ENCODE measurements at places on chromosomes 16 and 17.

DNA sequence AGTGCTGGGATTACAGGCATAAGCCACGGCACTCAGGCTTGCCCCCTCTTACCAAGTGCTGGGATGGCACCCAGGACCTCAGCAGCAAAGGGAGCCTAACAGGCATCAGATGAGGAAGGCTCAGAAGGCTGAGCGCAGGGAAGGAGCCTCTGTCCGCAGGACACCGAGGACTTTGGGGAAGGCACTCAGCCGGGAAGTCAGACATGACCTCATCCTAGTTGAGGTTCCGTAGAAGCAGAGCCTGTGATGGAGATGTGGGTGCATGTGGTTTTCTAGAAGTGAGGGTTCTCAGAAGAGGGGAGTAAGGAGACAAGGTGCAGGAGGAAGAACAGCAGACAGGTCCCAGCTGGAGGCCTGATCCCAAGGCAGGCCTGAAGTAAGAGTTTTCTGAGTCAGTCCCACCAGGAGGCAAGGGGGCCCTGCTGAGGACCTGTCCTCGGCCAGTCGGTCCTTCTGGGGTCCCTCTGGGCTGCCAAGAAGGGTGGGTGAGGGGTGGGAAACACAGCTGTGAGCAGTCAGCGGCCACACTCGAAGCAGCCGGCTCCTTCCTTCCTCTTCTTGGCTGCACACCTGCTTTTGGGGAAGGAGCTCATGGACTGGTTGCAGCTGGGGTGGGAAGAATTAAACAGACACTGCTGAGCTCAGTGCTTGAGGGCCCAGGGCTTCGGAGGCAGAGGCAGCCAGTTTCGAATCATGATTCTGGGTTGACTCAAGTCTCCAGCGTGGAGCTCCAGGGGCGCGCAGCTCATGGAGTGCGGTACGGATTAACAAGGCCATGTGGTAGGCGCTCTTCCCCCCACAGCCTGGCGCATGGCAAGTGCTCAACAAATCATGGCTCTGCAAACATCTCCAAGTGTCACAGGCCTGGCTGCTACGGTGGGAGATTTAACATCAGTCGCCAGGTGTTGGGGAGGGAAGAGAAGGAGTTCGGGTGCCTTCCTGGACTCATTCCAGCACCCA, 38.9 kb upstream of the SNN start:
- no peak for DNase-seq

- DNase-seq, result peak; percentile 33
Measured at GRCh38 chr17:77772461-77772897, 186.0 kb upstream of the TNRC6C start.

DNA sequence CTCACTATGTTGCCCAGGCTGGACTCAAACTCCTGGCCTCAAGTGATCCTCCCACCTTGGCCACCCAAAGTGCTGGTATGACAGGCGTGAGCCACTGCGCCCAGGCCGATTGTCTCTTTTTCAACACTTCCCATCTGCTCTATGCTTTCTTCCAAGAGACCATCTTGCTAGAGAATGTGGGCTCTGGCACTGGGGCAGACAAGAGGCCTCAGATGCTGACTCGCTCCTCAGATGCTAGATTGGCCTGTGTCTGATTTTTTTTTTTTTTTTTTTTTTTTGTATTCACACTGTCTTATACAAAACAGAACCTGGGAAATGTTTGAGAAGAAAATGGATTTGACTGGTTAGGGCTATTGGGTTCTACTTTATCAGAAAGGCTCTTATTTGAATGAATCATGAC, 58.2 kb downstream of the CYB5D2 start:
- DNase-seq, result no peak

DNA sequence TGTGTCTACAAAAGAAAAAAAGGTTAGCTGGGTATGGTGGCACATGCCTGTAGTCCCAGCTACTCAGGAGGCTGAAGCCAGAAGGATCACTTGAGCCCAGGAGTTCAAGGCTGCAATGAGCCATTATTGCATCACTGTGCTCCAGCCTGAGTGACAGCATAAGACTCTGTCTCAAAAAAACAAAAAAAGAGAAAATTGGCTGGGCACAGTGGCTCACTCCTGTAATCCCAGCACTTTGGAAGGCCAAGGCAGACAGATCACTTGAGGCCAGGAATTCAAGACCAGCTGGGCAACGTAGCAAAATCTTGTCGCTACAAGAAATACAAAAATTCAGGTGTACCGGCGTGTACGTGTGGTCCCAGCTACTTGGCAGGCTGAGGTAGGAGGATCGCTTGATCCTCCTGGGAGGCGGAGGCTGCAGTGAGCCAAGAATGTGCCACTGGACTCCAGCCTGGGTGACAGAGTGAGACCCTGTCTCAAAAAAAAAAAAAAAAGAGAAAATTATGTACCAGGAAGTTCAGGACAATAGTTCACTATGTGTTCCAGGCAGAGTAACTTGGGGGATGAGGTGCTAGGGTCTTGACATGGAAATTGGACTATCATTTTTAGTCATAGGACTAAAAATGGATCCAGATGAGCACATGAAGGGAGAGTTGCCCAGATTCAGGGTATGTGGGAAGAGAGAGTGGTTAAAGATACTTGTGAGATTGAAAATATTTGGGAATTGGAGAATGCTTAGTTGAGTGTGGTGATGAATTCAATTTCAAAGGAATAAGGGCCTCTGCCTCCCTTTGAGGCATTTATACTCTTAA, 11.0 kb downstream of the ALDH3A2 start:
- no peak for DNase-seq

Data from stimulated activated CD4-positive, alpha-beta T cell treated with anti-CD3 and anti-CD28 coated beads, Interleukin-1b, Interleukin-23, amount 100 ng/mL, for 1 hour (primary cell).